ENCODE measurements at places on chromosomes 12 and 14. TPM values are rescaled to one million over a fixed set of nuclear protein-coding genes. Genes with fewer than 3 reads are reported as not detected.

KRT3 gene
- 0.08 TPM for total RNA-seq

SOX5 gene
- 1.7 TPM for total RNA-seq

RNF212B gene
- not detected for total RNA-seq

GPR65 gene
- total RNA-seq = 2.2 TPM

NANOG gene
- not detected for total RNA-seq

MGP gene
- total RNA-seq = not detected

SRP54 gene
- total RNA-seq = 88.6 TPM

DIO3 gene
- total RNA-seq = not detected

PPTC7 gene
- total RNA-seq = 4.7 TPM

PLCZ1 gene
- total RNA-seq = not detected

KLRC2 gene
- not detected for total RNA-seq

TAS2R50 gene
- not detected for total RNA-seq

RNASE7 gene
- total RNA-seq = not detected

PMEL gene
- not detected for total RNA-seq

IQSEC3 gene
- total RNA-seq = not detected

MMP17 gene
- total RNA-seq = 3.4 TPM

IL31 gene
- total RNA-seq = not detected

DNA sequence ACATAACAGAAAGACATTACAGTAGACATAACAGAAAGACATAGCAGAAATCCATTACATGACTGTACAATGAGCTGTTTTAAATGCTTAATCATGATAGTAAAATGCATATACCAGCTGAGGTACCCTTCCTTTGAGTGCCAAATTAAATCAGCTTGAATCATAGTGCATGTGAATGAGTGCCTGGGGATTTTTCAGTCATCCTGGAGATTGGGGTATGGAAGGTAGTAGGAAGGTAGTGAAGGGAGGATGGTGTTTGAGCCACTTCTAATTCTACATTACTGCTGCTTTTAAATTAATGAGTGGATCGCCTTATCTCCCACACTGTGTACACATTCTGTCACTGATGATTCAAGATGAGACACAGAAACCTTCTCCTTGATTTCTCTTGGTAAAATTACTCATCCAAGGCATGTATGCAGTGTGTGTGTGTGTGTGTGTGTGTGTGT lies 534.2 kb downstream of the LRFN5 start:
- no peaks in the 10 kb centered on the region for H3K36me3 ChIP-seq
- no peaks in the 10 kb centered on the region for H3K4me1 ChIP-seq
- H3K27me3 ChIP-seq = no peaks in the 10 kb centered on the region

- DNase-seq = no peak
- no peaks in the 10 kb centered on the region for H3K27me3 ChIP-seq
- H3K27ac ChIP-seq = no peak overlapping the region
- H3K36me3 ChIP-seq = peaks cover 10% of the 10 kb centered on the region
- no peak overlapping the region for H3K4me3 ChIP-seq
- peaks cover 4% of the 10 kb centered on the region for H3K4me1 ChIP-seq
These were observed 25.3 kb downstream of the WDR20 start for GRCh38 chr14:102164965-102165364.

- DNase-seq = peak; percentile 40
- H3K36me3 ChIP-seq = no peaks in the 10 kb centered on the region
- H3K27me3 ChIP-seq = no peaks in the 10 kb centered on the region
- H3K4me3 ChIP-seq = no peak overlapping the region
These were observed 79.8 kb downstream of the SRRM4 start for GRCh38 chr12:119060847-119061796.

DNA sequence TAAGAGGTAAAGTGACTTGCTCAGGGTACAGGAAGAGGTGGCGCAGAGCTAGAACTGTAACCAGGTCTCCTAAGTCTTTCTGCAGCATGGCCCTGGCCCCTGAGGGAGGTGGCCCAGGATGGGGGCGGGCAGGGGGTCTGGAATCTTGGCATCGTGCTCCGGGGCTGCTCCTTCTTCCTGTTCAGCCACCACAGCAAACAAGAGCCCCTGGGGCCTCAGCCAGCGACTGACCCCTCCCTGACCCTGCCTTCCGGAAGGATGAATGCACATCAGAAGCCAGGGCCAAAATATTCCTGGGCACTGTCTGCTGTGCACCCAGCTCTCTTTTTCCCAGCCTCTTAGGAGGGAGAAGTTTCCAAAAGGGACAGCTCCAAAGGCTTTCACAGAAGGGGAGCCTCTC lies 242.8 kb downstream of the DPF3 start:
- H3K4me3 ChIP-seq = no peak overlapping the region
- peaks cover 69% of the 10 kb centered on the region for H3K4me1 ChIP-seq
- DNase-seq = peak; percentile 39
- peak overlapping the region; percentile 61 for H3K27ac ChIP-seq
- no peaks in the 10 kb centered on the region for H3K27me3 ChIP-seq

GRCh38 chr12:46179693-46180452 lies 89.0 kb downstream of the SLC38A1 start:
- H3K27me3 ChIP-seq = no peaks in the 10 kb centered on the region
- no peaks in the 10 kb centered on the region for H3K36me3 ChIP-seq
- no peak for DNase-seq
- H3K27ac ChIP-seq = no peak overlapping the region
- H3K4me1 ChIP-seq = no peaks in the 10 kb centered on the region

- no peaks in the 10 kb centered on the region for H3K36me3 ChIP-seq
- no peaks in the 10 kb centered on the region for H3K4me1 ChIP-seq
- H3K27me3 ChIP-seq = no peaks in the 10 kb centered on the region
- H3K4me3 ChIP-seq = no peak overlapping the region
- no peak for DNase-seq
These were observed 75.8 kb downstream of the CAPZA3 start for GRCh38 chr12:18813753-18814152.

GRCh38 chr14:101716956-101717662 lies 44.4 kb upstream of the PPP2R5C start:
- H3K4me1 ChIP-seq = peaks cover 9% of the 10 kb centered on the region
- no peaks in the 10 kb centered on the region for H3K36me3 ChIP-seq
- no peak for DNase-seq
- H3K27ac ChIP-seq = no peak overlapping the region
- H3K4me3 ChIP-seq = no peak overlapping the region

GRCh38 chr12:51320311-51320694 lies 3.7 kb downstream of the BIN2 start:
- peak overlapping the region; percentile 81 for H3K27ac ChIP-seq
- H3K36me3 ChIP-seq = no peaks in the 10 kb centered on the region
- DNase-seq = no peak
- H3K4me1 ChIP-seq = peaks cover 34% of the 10 kb centered on the region
- H3K27me3 ChIP-seq = no peaks in the 10 kb centered on the region

DNA sequence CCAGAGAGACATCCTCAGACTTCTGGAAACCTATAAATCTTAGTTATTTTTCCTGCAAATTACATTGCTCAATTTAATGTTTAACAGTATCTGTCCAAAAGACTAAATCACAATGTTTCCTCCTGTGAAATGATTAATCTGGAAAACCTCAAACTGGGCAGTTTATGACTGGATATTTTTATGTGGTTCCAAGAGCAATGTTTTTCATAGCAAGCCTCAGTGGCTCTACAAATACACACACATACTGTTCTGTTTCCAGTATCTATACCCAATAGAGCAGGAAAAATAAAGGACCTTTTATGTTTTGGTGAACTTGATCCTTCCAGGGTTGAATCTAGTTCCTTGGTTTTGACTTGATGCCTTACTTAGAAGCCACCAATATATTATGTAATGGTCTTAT lies 9.2 kb downstream of the NID2 start:
- H3K4me1 ChIP-seq = peaks cover 10% of the 10 kb centered on the region
- no peak for DNase-seq
- no peaks in the 10 kb centered on the region for H3K27me3 ChIP-seq
- H3K36me3 ChIP-seq = no peaks in the 10 kb centered on the region

GRCh38 chr12:98767248-98767647 lies 122.2 kb downstream of the APAF1 start:
- no peak overlapping the region for H3K27ac ChIP-seq
- DNase-seq = no peak
- H3K27me3 ChIP-seq = no peaks in the 10 kb centered on the region
- H3K4me1 ChIP-seq = no peaks in the 10 kb centered on the region
- H3K36me3 ChIP-seq = no peaks in the 10 kb centered on the region

DNA sequence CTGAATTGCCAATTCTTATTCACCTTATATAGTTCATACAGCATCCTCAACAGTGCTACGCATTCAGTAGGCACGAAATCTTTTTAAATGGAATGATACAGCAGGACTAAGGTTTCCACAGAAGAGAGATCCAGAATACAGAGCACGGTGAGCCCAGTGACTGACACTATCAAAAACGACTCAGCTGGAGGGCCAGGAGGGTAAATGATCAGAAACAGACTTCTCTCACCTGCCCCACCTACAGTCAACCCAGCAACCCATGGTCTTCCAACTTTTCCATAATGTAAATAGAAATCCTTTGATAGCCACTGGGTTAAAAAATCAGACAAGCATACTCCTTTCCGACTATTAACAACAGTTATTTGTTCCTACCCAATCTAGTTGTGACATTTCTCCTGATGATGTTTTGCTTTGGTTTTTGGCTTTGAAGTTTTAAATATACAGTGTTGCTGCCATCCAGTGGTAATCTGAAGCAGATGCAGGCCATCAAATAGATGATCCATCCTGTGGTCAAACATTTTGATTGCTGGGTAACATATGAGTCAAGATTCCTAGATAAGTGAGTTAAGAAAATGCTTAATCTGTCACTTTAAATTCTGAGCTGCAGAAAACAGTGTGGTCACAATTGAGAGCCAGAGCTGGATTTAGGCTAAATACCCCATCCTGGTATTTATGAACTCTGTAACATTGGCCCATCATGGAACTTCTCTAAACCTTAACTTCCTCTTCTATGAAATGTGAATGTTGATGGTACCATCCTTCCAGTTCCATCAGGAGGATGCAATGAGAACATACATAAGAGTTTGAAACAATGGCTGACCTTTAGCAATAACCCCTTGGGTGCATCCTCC lies 42.0 kb downstream of the GPHB5 start:
- DNase-seq = no peak
- H3K4me3 ChIP-seq = no peak overlapping the region
- H3K27ac ChIP-seq = no peak overlapping the region
- H3K36me3 ChIP-seq = no peaks in the 10 kb centered on the region

GRCh38 chr12:129901254-129901653 lies 2.6 kb downstream of the TMEM132D start:
- no peaks in the 10 kb centered on the region for H3K27me3 ChIP-seq
- no peaks in the 10 kb centered on the region for H3K36me3 ChIP-seq
- no peaks in the 10 kb centered on the region for H3K4me1 ChIP-seq
- H3K27ac ChIP-seq = no peak overlapping the region
- no peak overlapping the region for H3K4me3 ChIP-seq

DNA sequence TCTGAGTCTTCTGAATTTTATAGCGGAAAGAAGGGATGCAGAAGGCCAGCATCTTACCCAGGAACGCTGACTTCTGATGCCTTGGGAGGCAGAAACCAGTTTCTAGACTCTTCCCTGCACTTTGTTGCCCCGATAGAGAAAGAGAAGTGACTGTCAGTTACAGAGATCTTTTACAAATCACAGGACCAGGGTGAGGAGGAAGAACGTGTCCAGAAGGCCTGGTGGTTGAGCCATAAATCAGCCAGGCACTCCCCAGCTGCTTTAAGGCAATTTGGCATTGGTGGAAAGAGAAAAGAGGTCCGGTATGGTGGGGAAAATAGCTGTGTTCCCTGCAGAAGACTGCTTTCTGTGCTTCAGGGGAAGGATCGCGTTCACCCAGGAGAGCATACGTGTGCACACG lies 88.7 kb upstream of the KCNA1 start:
- H3K4me3 ChIP-seq = no peak overlapping the region
- no peaks in the 10 kb centered on the region for H3K4me1 ChIP-seq
- no peak overlapping the region for H3K27ac ChIP-seq
- no peaks in the 10 kb centered on the region for H3K36me3 ChIP-seq
- no peak for DNase-seq
- peaks cover 29% of the 10 kb centered on the region for H3K27me3 ChIP-seq

DNA sequence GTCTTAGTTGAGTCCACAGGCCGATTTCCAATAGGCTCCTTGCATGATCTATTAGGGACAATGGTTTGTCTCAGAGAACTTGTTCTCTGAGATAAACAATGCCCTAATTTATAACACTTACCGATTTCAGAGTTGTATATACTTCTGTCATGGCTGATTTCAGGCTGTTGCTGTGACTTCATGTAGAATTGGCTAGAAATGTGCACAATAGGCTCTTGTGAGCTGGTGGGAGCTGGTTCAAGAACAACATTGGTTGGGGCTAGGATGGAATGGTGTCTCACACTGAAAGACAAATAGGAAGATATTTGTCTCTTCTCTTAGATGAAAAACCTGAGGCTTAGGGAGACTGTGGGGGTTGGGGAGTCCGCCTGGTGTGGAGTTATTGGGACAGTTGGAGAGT lies 6.7 kb upstream of the KRT86 start:
- no peaks in the 10 kb centered on the region for H3K27me3 ChIP-seq
- H3K4me3 ChIP-seq = no peak overlapping the region
- no peaks in the 10 kb centered on the region for H3K36me3 ChIP-seq
- H3K27ac ChIP-seq = no peak overlapping the region

GRCh38 chr12:122813310-122813713 lies 21.9 kb upstream of the HIP1R start:
- H3K4me1 ChIP-seq = no peaks in the 10 kb centered on the region
- no peak overlapping the region for H3K27ac ChIP-seq
- no peak for DNase-seq
- no peaks in the 10 kb centered on the region for H3K27me3 ChIP-seq
- H3K36me3 ChIP-seq = no peaks in the 10 kb centered on the region
- H3K4me3 ChIP-seq = no peak overlapping the region

DNA sequence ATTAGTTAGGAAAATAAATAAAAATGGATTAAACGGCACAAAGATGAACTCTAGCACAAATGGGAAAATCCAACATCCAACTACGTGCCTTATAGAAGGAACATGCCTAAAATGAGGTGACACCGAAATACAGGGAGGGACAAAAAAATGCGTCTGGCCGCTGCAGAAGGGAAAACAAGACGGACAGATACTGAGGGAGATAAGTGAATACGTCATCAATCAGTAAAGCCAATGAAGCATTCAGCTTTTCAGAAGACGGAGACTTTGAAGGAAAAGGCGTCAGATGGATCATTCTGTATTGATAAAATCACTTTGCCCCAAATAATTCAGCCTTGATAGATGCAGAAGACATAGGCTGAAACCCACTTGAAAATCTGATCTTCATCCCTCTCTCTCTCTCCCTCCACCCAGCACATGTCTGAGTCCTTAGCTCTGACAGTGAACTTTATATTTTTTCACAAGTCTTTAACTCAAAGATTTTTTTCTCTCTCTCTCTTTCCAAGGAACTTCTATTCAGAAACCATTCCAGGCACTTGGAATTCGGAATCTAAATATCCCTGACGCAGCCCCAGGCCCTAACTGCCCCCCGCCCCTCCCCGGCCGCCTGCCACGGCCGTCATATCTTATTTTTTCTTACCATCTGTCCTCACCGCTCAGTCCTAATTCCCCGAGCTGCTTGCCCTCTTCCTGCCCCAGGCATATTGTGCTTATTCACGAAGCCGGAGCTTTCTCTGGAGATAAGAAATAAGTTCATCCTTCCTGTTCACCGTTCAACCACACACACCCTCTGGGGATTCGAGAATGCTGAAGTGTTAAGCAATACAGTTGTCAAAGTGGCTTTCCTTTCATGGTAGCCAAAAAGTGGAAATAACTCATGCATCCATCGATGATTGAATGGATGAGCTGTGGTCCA lies 35.5 kb upstream of the RFLNA start:
- H3K4me1 ChIP-seq = no peaks in the 10 kb centered on the region
- no peak overlapping the region for H3K4me3 ChIP-seq
- peaks cover 11% of the 10 kb centered on the region for H3K27me3 ChIP-seq
- H3K36me3 ChIP-seq = no peaks in the 10 kb centered on the region
- no peak for DNase-seq
- no peak overlapping the region for H3K27ac ChIP-seq

Measured in SJSA1 (cell line).